ENCODE measurements at places on chromosomes 2 and 18.

- DNase-seq = no peak
These were observed 183.7 kb upstream of the PXDN start for GRCh38 chr2:1927896-1928568.

GRCh38 chr2:85802354-85803103, 48.7 kb downstream of the ATOH8 start:
- no peak for DNase-seq

- DNase-seq = no peak
These were observed 1.8 kb downstream of the FBXO48 start for GRCh38 chr2:68465081-68465916.

GRCh38 chr2:175080479-175080878, 75.3 kb upstream of the CHN1 start:
- no peak for DNase-seq

- DNase-seq = no peak
These were observed 91.5 kb downstream of the LIMS1 start for GRCh38 chr2:108625828-108626195.

DNA sequence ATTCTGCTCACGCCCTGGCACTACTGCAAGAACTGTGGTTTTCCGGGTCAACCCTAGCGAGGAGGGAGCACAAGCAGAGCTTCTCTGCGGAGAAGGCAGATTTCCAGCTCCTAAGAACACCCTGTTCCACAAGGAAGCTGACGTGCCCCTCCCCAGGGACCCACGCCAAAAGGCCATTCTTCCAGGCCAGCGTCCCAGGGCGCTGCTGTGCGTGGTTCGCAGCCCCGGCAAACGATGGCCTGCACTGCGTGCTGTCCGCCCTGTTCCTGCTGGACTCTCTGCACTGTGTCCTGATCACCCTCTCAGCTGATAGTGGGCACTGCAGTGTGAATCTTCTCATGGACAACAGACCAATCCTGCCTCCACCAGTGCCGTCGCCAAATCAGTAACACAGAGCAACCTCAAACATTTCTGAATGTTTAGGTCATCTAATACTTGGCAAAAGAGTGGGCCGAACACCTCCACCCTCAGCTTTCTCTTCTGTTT, 49.1 kb downstream of the ADI1 start:
- DNase-seq = peak; percentile 25

GRCh38 chr2:183222751-183223150, 98.5 kb downstream of the NUP35 start:
- DNase-seq = no peak

DNA sequence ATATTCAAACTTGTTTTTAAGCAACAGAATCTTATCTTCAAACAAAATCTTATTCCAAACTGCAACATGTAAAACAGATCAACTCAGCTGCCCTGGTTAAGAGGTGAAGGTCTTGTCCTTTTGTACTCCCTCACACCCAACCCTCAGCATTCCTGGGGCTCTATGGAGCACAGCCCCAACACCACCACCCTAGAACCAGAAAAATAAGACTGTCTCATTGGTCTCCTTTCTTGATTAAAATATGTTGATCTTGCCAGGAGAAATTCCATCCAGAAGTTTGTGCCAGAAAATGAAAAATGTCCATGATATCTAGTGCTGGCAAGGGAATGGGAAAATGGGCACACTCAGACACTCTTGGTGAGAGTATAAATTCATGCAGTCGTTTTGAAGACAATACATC, 62.1 kb upstream of the TMEM17 start:
- DNase-seq = no peak

- no peak for DNase-seq
These were observed 118.0 kb downstream of the RNF152 start for GRCh38 chr18:61774846-61775245.

DNA sequence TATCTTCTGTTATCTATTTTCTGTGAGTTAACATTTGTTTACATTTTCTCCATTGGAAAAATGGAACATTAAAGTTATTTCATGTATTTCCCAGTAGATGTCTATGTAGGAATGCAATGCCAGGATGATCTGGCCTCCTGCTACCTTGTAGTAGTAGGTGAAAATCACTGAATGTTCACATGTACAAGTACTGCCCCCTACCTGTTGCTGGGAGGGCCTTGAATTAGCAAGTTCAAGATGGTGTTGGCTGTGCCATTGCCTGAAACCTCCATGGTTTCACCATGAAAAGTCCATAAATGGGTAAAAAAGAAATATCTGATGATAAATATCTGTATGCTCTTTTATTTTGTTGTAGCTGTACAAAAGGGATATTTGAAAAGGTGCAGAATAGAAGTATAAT, 30.7 kb downstream of the XRCC5 start:
- peak; percentile 17 for DNase-seq

GRCh38 chr18:59871711-59872362, 28.0 kb upstream of the PMAIP1 start:
- no peak for DNase-seq

DNA sequence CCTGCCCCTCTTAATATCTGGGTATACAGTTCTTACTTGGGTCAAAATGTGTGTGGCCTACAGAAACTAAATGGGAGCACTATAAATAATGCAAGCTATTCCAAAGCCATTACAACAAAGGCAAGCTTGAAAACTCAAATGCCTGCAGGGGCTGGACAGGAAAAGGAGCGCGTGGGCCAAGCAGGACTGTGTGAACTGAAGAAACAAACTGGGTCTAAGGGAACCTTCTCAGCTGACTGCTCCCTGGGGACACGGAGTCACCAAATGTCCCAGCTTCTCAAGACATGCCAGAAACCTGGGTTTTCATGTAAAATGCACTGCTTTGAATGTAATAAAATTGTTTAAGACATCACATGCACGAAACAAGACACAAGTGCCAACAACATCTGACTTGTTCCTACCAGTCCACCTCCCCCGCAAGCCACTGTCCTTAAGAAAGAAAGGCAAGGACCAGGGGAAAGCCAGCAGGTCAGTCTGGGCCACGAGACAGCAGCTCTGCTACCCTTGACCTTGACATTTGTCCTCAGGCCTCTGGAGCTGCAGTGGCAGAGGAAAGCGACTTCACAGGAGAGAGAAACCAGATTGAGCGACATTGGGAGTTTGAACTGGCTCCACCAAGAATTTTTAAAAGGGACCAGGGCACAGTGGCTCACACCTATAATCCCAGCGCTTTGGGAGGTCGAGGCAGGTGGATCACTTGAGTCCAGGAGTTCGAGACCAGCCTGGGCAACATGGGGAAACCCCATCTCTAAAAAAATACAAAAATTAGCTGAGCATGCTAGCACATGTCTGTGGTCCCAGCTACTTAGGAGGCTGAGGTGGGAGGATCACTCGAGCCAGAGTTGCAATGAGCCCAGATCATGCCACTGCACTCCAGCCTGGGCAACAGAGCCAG, 89.7 kb upstream of the SH3BP4 start:
- no peak for DNase-seq

Data from HTR-8/SVneo (cell line).